ENCODE measurements at places on chromosomes 3 and 15. TPM values are rescaled to one million over a fixed set of nuclear protein-coding genes. Genes with fewer than 3 reads are reported as not detected.

Gene SHISA5
- 121 TPM for total RNA-seq

Gene ZBBX
- total RNA-seq, result not detected

Gene NUTM1
- not detected for total RNA-seq

Gene ADIPOQ
- total RNA-seq, result not detected

Gene EPHA3
- total RNA-seq, result not detected

Gene RBP2
- not detected for total RNA-seq

Gene C3orf49
- not detected for total RNA-seq

Gene RETNLB
- not detected for total RNA-seq

Gene CPNE9
- 0.10 TPM for total RNA-seq

Gene OCA2
- total RNA-seq, result 0.18 TPM

Gene BRK1
- total RNA-seq, result 198 TPM
